ENCODE measurements at places on chromosomes 5 and 9. TPM values are rescaled to one million over a fixed set of nuclear protein-coding genes. Genes with fewer than 3 reads are reported as not detected.
A peak's percentile ranks its signal among the peaks of the same experiment; 100 is the strongest.

Gene ITGA1
- 22.3 TPM for polyA plus RNA-seq

Gene ANKRD55
- polyA plus RNA-seq, result not detected

Gene HSPB3
- 0.98 TPM for polyA plus RNA-seq

Gene UBE2D2
- 26.9 TPM for polyA plus RNA-seq

- no peak for DNase-seq
- no peak overlapping the region for H3K4me3 ChIP-seq
- no peak overlapping the region for H3K27ac ChIP-seq
- no peaks in the 10 kb centered on the region for H3K27me3 ChIP-seq
Observed at GRCh38 chr5:157449011-157449723, 10.8 kb upstream of the NIPAL4 start.

DNA sequence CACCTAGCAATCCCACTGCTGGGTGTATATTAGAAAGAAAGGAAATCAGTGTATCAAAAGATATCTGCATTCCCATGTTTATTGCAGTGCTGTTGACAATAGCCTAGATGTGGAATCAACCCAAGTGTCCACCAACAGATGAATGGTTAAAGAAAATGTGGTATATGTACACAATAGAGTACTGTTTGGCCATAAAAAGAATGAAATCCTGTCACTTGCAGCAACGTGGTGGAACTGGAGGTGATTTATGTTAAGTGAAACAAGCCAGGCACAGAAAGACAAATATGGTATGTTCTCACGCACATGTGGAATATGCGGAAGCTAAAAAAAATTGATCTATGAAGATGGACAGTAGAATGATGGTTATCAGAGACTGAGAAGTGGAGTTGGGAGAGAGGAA is 221.6 kb upstream of the DAP start:
- no peak for DNase-seq
- H3K4me3 ChIP-seq, result no peak overlapping the region
- H3K36me3 ChIP-seq, result no peaks in the 10 kb centered on the region
- no peak overlapping the region for H3K27ac ChIP-seq

GRCh38 chr5:6452622-6453504 is 4.2 kb downstream of the UBE2QL1 start:
- no peaks in the 10 kb centered on the region for H3K36me3 ChIP-seq
- no peak overlapping the region for H3K4me3 ChIP-seq
- no peaks in the 10 kb centered on the region for H3K4me1 ChIP-seq
- H3K27ac ChIP-seq, result no peak overlapping the region

GRCh38 chr9:75532233-75533050 is 358.0 kb upstream of the PCSK5 start:
- H3K27ac ChIP-seq, result no peak overlapping the region
- no peaks in the 10 kb centered on the region for H3K4me1 ChIP-seq
- H3K4me3 ChIP-seq, result no peak overlapping the region
- H3K36me3 ChIP-seq, result no peaks in the 10 kb centered on the region

GRCh38 chr9:92550765-92551164 is 15.0 kb upstream of the ECM2 start:
- no peaks in the 10 kb centered on the region for H3K27me3 ChIP-seq
- no peaks in the 10 kb centered on the region for H3K4me1 ChIP-seq
- H3K36me3 ChIP-seq, result no peaks in the 10 kb centered on the region
- no peak for DNase-seq
- no peak overlapping the region for H3K27ac ChIP-seq

DNA sequence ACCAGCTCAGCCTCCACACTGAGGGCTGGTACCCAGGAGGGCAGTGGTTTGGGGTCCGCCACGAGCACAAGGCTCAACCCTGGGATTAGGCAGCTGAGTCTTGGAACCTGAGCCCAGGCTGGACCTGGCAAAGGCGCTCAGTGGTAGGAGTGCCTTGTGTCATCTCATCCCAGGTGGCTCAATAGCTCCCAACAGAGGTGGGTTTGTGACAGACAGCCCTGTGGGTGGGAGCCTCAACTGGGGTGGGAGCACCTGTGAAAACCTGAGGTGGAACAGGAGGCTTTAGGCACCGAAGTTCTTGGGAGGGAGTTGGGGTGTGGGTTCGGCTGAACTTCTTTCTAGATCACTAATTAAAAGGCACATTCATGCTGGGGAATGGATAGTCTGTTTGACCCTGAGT is 35.2 kb upstream of the SMU1 start:
- H3K4me1 ChIP-seq, result peaks cover 11% of the 10 kb centered on the region
- H3K27me3 ChIP-seq, result no peaks in the 10 kb centered on the region
- DNase-seq, result no peak
- H3K36me3 ChIP-seq, result peaks cover 26% of the 10 kb centered on the region

- no peaks in the 10 kb centered on the region for H3K27me3 ChIP-seq
- no peak overlapping the region for H3K27ac ChIP-seq
- peak; percentile 60 for DNase-seq
- peaks cover 20% of the 10 kb centered on the region for H3K36me3 ChIP-seq
- H3K4me1 ChIP-seq, result no peaks in the 10 kb centered on the region
Observed at GRCh38 chr5:69271376-69271775, 36.7 kb downstream of the CDK7 start.

All from IMR-90 (cell line).